ENCODE measurements at places on chromosomes 5 and 9.

GRCh38 chr5:129135633-129136032 lies 41.1 kb downstream of the ISOC1 start:
- DNase-seq: no peak

DNA sequence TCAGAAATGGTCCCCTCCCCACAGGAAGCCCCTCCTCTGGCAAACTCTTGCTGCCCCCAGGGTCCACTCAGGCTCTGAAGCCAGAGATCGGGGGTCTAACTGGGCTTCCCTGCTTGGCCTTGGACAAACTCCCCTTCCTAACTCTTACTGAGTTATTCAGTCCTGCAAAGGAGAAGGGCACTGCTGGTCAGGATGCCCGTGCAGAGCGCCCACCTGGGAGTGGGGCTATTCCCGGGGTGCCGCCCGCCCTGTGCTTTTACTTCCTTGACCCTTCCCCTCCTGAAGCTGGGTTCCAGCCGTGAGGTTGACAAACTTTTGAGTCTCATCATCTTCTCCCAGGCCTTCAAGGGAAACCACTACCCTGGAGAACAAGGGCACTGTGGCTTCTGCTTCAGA lies 4.9 kb downstream of the TBC1D9B start:
- no peak for DNase-seq

- no peak for DNase-seq
These were observed 28.3 kb upstream of the PAX5 start for GRCh38 chr9:37062336-37062735.

DNA sequence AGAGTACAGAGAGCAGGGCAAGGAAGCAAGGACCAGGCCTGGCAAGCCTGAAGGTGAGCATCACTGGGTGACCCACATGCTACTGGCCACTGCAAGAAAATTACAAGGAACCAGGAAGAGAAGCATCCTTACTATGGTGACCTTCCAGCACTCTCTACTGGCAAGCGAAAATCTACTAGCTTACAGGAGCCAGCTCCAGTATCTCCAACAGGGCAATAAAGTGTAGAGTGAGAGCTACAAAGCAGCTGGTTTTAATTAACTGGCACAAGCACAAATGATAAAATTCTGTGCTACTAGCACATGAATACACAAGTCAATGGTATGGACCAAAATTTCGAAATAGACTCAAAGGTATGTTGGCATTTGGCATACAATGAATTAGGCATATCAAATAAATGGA lies 113.3 kb upstream of the CAST start:
- DNase-seq: no peak

GRCh38 chr5:55022450-55022849 lies 1.6 kb upstream of the GZMK start:
- no peak for DNase-seq

DNA sequence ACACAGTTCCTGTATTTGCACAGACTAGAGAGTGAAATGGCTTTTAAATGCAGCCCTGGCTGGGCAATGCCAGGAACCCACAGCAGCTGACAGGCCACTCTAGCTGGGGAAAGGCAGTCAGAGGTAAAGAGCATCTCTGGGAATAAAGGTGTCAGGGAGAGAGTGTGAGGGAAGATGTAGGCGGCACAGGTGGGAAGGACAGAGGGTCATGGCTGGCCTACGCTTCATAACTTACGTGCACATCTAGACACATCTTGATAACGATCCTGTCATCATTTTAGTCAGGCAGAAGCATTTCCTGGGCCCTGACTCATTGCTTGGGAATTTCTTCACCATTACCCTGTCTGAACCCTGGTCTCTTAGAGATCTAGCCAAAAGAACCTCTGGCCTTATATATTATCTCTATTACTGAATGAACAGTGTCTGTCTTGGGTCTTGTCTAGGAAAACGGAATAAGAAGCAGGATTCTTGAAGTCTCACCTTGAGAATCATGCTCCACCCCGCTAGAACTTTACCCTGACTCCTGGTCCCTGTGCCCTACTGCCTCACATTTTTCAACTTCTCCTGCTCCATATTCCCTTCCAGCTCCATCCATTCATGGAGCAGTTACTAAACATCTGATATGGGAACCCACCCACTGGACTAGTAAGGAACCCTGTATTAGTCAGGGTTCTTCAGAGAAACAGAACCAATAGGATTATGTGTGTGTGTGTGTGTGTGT lies 106.4 kb upstream of the ELL2 start:
- no peak for DNase-seq

- no peak for DNase-seq
These were observed 4.9 kb downstream of the PIGO start for GRCh38 chr9:35091536-35091935.

DNA sequence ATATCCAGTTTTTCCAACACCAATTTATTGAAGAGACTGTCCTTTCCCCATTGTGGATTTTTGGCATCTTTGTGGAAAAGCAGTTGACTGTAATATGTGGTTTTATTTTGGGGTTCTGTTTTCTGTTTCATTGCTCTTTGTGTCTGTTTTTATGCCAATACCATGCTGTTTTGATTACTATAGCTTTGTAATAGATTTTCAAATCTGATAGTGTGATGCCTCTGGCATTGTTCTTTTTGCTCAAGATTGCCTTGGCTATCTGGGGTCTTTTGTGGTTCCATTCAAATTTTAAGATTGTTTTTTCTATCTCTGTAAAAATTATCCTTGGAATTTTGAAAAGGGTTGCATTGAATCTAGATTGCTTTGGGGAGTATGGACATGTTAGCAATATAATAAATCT lies 99.5 kb downstream of the NDUFAF2 start:
- no peak for DNase-seq

DNA sequence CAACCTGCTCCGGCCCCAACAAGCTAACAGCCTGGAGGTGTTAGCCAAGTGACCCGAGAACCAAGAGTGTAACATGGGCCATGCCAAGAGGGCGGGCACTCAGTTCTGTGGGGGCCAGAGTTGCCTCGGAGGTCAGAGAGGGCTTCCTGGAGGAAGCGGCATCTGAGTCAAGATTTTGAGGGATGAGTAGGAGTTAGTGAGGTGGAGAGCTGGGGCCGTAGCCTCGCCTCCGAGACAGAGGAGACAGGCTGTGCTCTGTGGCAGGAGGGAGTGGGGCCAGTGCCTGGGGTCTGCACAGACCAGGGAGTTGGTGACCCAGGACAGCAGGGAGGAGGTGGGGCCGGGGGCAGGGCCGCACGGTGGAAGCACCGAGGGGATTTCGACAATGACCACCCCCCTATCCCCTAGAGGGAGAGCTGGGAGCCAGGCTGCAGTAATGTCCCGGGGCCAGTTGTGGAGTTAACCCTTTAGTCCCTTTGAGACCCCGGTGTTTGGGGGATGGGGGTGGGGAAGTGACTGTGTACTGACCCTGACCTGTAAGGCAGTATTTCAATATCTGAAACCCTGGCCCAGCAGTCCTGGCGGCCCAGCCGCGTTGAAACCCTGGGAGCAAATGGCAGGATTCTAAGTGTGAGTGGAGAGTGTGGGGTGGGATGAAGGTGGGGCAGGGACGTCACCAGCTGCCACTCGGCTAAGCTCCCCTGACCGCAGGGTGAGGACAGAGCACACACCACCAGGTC lies 148.7 kb upstream of the COL5A1 start:
- DNase-seq: no peak

DNA sequence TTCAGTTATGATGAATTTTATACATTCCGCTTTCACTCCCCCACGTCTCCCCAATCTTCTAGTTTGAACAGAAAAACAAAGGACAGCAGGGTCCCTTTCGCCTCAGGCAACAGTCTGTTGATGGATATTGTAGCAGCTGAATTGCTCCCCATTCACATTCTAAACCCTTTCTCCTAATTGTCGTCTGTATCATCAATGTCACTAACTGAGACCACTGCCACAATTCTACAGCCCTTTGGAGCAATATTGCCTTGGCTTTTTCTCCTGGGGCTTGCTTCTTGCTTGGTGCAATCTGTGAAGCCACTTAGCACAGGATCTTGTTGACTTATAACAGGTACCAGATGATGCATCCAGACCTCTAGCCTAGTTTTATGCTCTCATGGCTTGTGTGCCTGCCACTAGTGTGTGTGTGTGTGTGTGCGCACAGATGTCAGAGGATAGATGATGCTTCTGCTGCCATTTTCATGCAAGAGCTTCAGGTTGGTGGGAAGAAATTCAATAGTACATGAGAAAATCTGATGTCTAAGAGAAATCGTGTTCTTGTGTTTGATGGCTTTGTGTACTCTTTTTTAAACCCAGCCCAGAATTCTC lies 195.2 kb upstream of the ISL1 start:
- DNase-seq: no peak

- no peak for DNase-seq
These were observed 227.3 kb downstream of the MCTP1 start for GRCh38 chr5:95057615-95058014.

Data from activated CD8-positive, alpha-beta memory T cell treated with anti-CD3 and anti-CD28 coated beads for 48 hours (primary cell).